Uterus (tissue), 4 donors: ENCODE measurements at places on chromosomes 6 and 20. TPM values are rescaled to one million over a fixed set of nuclear protein-coding genes. Genes with fewer than 3 reads are reported as not detected.
A peak's percentile ranks its signal among the peaks of the same experiment; 100 is the strongest.

- H3K4me3 ChIP-seq, result no peak overlapping the region
- no peaks in the 10 kb centered on the region for H3K27me3 ChIP-seq
- no peak for DNase-seq
- peak overlapping the region; percentile 59 for H3K27ac ChIP-seq
These were observed 173.4 kb downstream of the MOXD1 start for GRCh38 chr6:132227904-132228303.

- peak within 1 kb of the TSS; percentile 66 for H3K27ac ChIP-seq
- no peaks in the 10 kb centered on the region for H3K4me1 ChIP-seq
- H3K4me3 ChIP-seq, result peak within 1 kb of the TSS; percentile 9
- no peaks in the 10 kb centered on the region for H3K27me3 ChIP-seq
- H3K36me3 ChIP-seq, result no peaks in the 10 kb centered on the region
These were observed at the start of gene ECT2L for GRCh38 chr6:138795809-138796603. Gene ECT2L (plus strand): TSS chr6:138796087. CDS start chr6:138813275, 17,188 bp downstream.

MOCS1 gene
- total RNA-seq, result 10.2 TPM

- no peak overlapping the region for H3K4me3 ChIP-seq
- H3K27me3 ChIP-seq, result no peaks in the 10 kb centered on the region
- DNase-seq, result no peak
- no peaks in the 10 kb centered on the region for H3K36me3 ChIP-seq
- H3K4me1 ChIP-seq, result no peaks in the 10 kb centered on the region
These were observed 52.9 kb upstream of the APCDD1L start for GRCh38 chr20:58568126-58568482.

DNA sequence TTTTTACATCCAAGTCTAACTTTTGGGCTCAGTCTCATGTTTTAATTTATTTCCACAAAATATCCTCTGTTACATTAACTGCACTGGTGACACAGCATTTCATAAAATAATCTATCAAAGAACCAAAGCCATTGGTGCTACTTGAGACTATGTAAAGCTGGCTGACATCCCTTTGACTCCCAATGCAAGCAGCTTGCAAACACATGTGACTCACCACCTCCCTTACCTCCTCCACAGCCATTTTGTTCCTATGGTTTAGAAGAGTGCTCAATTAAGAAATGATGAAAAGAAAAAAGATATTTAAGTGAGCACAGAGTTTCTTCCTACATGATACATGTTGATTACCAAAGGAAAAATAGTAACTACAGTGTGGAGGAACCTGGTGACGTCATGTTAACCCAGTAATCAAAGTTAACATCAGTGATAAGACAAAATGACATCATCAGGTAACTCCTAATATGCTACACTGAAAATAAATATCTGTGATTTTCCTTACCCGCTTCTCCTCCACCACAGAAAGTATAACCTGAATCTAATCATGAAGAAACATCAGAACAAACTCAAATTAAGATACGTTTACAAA is 53.3 kb upstream of the LGSN start:
- H3K36me3 ChIP-seq, result no peaks in the 10 kb centered on the region
- H3K27ac ChIP-seq, result no peak overlapping the region
- no peaks in the 10 kb centered on the region for H3K4me1 ChIP-seq
- no peak overlapping the region for H3K4me3 ChIP-seq
- H3K27me3 ChIP-seq, result no peaks in the 10 kb centered on the region

DNA sequence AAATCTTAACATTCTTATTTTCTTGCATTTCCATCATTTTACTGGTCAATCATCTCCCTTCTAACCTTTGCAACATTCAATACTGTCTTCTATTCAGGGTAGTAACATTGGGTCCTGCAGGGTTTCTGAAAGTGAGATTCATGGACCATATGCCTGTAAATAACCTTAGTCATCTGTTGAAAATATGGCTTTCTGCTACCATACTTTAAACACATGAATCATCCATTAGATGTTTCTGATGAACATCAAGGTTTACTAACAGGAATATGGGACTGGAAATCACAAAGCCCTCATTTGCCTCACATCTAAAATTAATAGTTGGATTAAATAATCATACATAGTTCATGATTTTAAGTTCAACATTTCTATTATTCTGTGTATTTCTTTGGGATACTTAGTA is 475.9 kb upstream of the MARCKS start:
- no peaks in the 10 kb centered on the region for H3K27me3 ChIP-seq
- H3K4me1 ChIP-seq, result no peaks in the 10 kb centered on the region
- H3K36me3 ChIP-seq, result no peaks in the 10 kb centered on the region
- no peak overlapping the region for H3K4me3 ChIP-seq
- H3K27ac ChIP-seq, result no peak overlapping the region
- DNase-seq, result no peak

MAFB gene
- 26.5 TPM for total RNA-seq

CALHM6 gene
- total RNA-seq, result 3.9 TPM

CCN6 gene
- total RNA-seq, result not detected

FOXS1 gene
- not detected for total RNA-seq

LSM2 gene
- 61.6 TPM for total RNA-seq

DNA sequence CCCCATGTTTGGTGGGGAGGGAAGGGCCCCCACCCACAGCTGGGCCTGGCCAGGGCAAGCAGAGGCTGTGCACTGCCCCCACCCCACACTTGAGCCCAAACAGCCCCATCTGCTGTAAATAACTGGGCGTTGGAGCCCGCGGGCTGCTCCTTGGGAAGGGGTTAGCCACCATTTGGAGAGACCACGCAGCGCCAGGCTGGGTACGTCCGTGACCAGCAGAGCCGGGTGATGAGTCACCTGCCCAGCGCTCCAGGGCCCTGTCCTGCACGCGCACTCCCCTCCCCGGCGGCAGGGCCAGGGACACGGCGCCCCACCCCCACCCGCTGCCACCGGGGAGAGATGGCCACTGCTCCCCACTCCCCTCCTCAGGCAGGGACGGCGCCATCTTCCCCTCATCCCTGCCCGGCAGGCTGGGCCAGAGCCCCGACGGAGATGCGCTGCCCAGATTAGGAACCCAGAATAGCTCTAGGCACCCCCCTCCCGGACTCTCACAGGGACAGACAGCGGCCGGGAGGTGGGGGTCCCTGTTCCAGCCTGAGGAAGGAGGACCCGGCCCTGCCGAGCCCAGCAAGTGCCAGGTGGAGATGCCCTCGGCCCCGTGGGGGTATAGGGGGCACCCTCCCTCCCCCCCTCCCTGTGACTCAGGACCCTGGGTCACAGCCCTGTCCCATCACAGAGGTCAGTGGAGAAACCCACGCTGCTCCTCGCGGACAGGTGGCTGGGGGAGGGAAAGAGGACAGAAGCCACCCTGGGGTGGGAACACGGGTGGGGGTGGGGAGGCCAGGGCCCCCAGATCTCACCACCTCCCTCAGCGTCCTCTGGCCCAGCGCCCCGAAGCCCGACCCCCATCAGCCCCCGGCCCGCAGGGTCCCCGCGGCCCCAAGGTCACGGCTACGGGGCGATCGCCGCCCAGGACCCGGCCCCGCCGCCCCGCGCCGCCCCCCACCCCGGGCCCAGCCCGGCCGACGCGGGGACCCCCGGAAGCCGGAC is 642 bp downstream of the EEF1A2 start:
- no peaks in the 10 kb centered on the region for H3K36me3 ChIP-seq
- no peak overlapping the region for H3K4me3 ChIP-seq

DNA sequence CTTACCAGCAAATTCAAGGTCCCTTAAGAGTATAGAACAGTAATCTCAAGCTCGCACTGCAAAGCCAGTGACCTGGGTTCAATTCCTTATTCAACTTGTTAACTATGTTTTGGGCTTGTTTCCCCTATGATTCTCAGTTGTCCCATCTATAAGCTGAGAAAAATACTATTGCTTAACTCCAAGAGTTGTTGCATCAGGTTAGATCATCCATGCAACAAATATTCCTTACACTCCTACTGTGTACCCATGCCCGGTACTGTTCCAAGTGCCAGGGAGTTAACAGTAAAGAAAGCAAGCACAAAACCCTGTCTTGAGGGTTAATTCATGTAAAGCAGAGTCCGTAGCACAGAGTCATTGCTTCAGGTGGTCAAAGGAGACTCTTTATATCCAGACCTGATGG is 247.3 kb downstream of the MAFB start:
- no peak for DNase-seq
- H3K4me1 ChIP-seq, result no peaks in the 10 kb centered on the region
- H3K27ac ChIP-seq, result no peak overlapping the region
- H3K36me3 ChIP-seq, result no peaks in the 10 kb centered on the region
- no peaks in the 10 kb centered on the region for H3K27me3 ChIP-seq

EYS gene
- total RNA-seq, result not detected

DNA sequence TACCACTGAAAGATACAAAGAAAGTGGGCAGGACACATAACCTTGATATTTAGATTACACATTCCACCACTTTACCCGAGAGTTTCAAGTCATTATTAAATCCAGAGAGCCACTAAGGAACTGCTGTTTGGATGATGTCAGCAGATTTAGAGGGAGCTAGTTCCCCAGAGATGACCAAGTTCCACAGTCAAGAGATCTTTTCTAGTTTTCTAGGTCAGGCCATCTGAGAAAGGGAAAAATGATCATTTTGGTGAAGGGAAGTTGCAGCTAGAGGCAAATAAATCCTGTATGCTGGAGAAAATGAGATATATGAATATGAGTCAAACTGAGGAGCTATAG is 147.8 kb downstream of the HS3ST5 start:
- no peak for DNase-seq
- no peak overlapping the region for H3K27ac ChIP-seq
- no peaks in the 10 kb centered on the region for H3K4me1 ChIP-seq
- no peaks in the 10 kb centered on the region for H3K27me3 ChIP-seq

JPH2 gene
- total RNA-seq, result 72.0 TPM

DNA sequence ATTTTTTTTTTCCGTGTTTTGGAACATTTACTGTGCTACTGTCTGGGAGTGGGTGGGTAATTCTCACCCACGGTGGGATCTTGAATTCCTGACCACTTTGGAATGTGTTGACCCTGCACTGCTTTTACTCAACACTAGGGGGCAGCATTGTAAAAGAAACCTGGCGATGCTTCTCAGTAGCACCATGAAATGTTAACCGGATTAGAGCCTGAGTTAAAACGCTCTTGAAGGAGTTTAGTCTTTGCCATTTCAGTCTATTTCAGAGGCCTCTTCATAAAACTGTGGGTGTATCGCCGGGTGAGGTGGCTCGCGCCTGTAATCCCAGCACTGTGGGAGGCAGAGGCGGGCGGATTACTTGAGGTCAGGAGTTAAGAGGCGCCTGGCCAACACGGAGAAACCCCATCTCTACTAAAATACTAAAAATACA is 114.4 kb upstream of the PRND start:
- no peaks in the 10 kb centered on the region for H3K27me3 ChIP-seq
- peaks cover 3% of the 10 kb centered on the region for H3K4me1 ChIP-seq
- peak; percentile 55 for DNase-seq
- peak overlapping the region; percentile 42 for H3K27ac ChIP-seq
- H3K4me3 ChIP-seq, result no peak overlapping the region
- no peaks in the 10 kb centered on the region for H3K36me3 ChIP-seq

GRCh38 chr6:116408491-116408890 is 37.7 kb downstream of the DSE start:
- H3K27me3 ChIP-seq, result no peaks in the 10 kb centered on the region
- H3K27ac ChIP-seq, result no peak overlapping the region
- peaks cover 19% of the 10 kb centered on the region for H3K4me1 ChIP-seq
- DNase-seq, result no peak
- no peaks in the 10 kb centered on the region for H3K36me3 ChIP-seq

SLC24A3 gene
- total RNA-seq, result 12.9 TPM

GRCh38 chr6:3446184-3446583 is 10.7 kb downstream of the SLC22A23 start:
- H3K27me3 ChIP-seq, result no peaks in the 10 kb centered on the region
- no peak overlapping the region for H3K27ac ChIP-seq
- H3K4me3 ChIP-seq, result no peak overlapping the region
- H3K36me3 ChIP-seq, result no peaks in the 10 kb centered on the region

- peaks cover 9% of the 10 kb centered on the region for H3K4me1 ChIP-seq
- H3K27ac ChIP-seq, result no peak overlapping the region
- no peak overlapping the region for H3K4me3 ChIP-seq
- no peaks in the 10 kb centered on the region for H3K27me3 ChIP-seq
- H3K36me3 ChIP-seq, result no peaks in the 10 kb centered on the region
- DNase-seq, result no peak
These were observed 14.7 kb downstream of the SNX5 start for GRCh38 chr20:17953935-17954334.

HUS1B gene
- total RNA-seq, result 1.5 TPM

DNA sequence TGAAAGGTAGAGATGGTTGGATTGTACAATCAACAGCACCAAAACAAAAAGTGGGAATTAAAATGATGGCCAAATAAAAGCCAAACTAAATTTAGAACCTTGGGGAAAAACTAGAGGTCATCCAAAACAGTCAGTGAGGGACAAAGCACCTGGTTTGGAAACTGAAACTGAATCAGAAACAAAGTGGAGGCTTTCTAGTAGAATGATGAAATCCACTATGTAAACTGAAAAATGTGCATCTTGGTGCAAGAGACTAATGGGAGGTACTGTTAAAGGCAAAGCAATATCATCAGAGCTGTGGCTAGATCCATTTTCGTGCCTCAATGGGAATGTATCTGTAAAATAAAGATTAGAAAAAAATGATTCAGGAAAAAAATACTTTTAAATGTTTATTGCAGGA is 380.0 kb upstream of the GJE1 start:
- H3K27ac ChIP-seq, result no peak overlapping the region
- no peaks in the 10 kb centered on the region for H3K27me3 ChIP-seq
- no peaks in the 10 kb centered on the region for H3K36me3 ChIP-seq
- H3K4me1 ChIP-seq, result no peaks in the 10 kb centered on the region

GRCh38 chr20:41170386-41171105 is 33.2 kb downstream of the PLCG1 start:
- H3K4me1 ChIP-seq, result peaks cover 6% of the 10 kb centered on the region
- no peak overlapping the region for H3K4me3 ChIP-seq
- H3K36me3 ChIP-seq, result no peaks in the 10 kb centered on the region
- H3K27me3 ChIP-seq, result no peaks in the 10 kb centered on the region

DNA sequence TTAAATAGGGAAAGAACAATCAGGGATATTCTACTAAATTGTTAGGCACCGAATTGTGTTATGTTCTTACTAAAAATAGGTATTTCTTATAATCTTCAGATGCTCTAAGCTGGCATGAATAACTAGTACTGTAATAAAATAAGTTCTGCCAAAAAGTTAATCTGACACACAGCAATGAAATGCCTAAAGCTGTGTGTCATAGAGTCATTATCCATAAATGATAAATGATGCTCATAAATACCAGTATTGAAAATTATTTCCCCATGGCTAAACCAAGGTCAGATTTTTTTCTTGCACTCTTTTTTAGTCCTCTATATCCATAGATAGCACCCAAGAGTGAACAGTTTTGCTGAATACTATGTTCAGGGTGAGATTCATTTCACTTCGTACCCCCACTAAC is 11.7 kb upstream of the PRIM2 start:
- no peak overlapping the region for H3K4me3 ChIP-seq
- H3K36me3 ChIP-seq, result no peaks in the 10 kb centered on the region
- no peaks in the 10 kb centered on the region for H3K27me3 ChIP-seq
- peaks cover 7% of the 10 kb centered on the region for H3K4me1 ChIP-seq
- DNase-seq, result no peak
